ENCODE measurements at places on chromosomes 2 and 18. TPM values are rescaled to one million over a fixed set of nuclear protein-coding genes. Genes with fewer than 3 reads are reported as not detected.

- peak; percentile 80 for DNase-seq
These were observed 222.2 kb downstream of the C1D start for GRCh38 chr2:67840460-67841068.

GRCh38 chr2:237665713-237666143 lies 38.3 kb downstream of the LRRFIP1 start:
- DNase-seq = no peak

- DNase-seq = no peak
These were observed 40.7 kb upstream of the BBS5 start for GRCh38 chr2:169438466-169439072.

- DNase-seq = no peak
These were observed 19.3 kb upstream of the FZD7 start for GRCh38 chr2:202014318-202014717.

DNA sequence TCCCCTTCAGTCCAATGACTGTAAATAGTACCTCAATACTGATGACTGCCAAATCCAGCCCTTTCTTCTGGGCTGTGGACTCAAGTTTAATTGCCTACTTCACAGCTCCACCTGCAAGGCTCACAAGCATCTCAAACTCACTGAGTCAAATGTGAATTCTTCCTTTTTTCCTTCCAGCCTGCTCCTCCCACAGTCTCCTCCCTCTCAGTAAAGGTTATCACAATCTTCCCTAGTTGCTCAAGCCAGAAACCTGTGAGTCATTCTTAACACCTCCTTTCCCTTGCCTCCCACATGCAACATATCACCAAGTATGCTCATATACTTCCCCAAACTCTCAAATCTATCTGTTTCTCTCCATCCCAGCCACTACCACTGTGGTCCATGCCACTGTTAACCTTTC lies 3.7 kb upstream of the MFSD6 start:
- no peak for DNase-seq

- no peak for DNase-seq
These were observed 188.3 kb downstream of the FBXO15 start for GRCh38 chr18:73959352-73959751.

- DNase-seq = no peak
These were observed 67.9 kb downstream of the HNRNPLL start for GRCh38 chr2:38534746-38535403.

DNA sequence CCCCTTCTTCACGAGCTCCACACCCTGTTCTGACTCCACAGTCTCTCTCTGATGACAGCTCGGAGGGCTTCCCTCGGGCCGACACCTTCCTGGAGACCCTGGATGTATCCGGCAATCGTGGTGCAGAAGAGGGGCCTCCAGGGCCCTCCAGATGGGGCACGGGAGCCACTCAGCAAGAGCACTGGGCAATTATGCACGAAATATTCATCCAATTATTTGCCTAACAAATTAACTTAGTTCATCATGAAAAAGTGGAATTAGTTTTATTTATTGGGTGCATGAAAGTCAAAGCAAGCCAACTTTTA lies 277.3 kb upstream of the HDAC4 start:
- DNase-seq = no peak

DNA sequence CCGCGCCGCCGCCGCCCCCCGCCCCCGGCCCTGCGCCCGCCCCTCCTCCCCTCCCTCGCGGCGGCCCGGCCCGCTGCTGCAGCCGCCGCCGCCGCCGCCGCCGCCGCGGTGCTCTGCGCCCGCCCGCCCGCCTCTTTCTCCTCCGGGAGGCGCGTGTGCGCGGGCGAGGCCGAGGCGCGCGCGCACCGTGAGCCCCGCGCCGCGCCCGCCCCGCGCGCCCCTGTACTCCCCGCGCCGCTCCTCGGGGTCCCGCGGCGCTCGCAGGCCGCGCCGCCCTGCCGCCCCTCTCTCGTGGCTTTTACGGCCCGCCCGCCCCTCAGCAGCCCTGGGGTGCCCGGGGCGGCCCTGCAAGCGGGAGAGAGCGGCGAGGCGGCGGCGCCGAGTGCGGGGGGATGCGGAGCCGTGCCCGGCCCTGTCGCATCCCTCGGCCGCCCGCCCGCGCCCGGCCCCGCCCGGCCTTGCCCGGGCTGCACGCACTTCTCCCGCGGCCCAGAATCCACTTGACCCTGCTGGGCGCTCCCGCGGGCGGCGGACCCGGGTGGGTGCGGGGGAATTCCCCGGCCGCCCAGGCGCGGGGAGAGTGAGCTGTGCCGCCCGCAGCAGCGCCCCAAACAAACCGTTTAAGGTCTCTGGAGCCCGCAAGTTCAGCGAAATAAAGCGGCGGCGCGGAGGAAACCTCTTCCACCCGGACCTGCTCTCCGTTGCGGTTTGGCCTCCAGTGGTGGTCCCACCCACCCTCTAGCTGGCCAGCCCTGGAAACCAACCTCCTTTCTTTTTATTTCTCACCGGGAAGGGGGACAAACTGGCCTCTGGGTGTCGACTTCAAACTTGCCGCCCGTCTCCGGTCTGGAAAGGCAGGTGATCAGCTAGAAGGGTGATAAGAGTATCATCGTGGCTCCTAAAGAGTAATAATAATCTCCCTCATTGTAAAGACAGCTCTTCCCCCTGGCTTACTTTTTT lies 37.4 kb downstream of the AFF3 start:
- DNase-seq = no peak

DNA sequence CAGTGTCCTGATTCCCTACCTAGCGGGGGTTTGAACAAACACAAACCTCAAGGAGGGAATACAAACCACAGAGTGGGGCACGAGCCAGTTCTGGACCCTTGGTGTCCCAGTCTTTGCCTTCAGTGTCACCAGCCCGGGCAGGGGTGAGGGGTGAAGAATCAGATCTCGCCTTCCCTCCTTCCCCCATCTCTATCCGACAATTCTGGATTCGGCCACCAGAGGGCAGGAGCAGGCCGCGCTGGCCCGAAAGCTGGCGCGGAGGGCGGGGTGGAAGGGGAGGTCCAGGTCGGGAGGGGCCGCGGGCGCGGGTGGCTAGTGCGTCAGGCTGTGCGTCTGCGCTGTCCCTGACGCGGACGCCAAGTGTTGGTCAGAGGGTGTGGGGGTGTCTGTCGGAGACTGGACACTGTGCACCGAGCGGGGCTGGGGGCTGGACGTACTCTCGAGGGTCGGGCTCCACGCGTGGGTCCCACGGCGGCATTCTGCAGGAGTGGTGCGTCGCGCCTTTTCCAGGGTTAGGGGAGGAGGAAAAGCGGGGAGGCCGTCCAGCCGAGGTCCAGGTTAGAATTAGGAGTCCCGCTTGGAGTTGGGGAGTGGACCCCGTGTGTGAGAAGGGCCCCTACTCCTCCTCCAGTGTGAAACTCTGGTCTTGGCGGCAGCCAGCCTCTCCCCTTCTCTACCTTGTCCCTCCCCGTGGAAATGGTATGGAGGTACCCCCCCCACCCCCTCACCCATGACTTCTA lies 2.9 kb upstream of the CRYBA2 start:
- DNase-seq = peak; percentile 65

DNA sequence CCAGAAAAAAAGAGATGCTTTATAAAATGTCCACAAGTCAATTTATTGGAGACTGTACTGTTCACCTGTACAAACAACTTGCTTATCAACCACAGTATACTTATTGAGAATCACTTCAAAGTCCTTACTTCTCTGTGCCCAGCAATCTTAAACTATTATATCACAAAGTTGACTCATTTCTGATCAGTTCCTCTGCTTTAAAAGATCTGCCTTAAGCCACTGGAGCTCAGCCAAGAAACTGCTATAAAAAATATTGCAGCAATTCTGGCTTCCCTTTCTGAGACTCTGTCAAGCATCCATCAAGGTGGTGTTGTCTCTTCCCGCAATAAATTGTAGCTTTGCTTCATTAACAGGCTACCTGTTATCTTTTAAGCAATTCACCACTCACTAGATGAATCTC lies 375.2 kb upstream of the SPHKAP start:
- no peak for DNase-seq

DNA sequence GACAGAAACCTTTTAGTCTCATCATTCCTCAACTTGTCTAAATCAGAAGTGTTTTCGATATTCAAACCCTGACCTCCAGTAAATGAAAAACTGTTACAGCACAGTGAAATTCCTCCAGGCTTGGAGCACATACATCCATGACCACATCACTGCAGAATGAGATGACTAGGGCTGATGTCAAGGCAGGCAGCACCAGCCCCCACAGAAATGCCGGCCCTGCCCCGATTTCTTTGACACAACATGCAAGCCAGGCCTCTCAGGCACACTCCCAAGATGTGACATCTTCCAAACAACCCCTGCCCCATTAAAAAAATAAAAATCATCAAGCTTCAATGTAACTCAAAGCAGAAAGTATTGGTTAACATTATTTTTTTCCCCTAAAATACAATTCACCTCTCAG lies 103.3 kb downstream of the CTAGE1 start:
- no peak for DNase-seq

GRCh38 chr2:3325458-3326181 lies 52.0 kb downstream of the EIPR1 start:
- DNase-seq = no peak

DNA sequence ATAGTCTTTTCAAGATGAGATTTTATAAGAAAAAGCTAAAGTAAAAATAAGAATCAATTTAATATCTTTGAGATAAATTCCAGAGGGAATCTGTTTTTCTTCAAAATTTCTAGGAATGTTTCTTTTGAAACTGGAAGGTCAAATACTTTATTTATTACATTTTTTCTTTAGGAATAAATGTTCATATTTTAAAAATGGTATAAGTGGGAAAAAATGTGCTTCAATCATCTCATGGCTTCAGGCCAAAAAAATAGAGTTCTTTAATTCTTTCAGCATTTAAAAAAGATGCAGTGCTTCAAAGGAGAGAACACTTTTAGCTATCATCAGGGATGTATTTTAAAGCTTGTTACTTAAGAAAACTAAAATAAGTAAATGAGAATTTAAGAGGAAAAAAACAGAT lies 110.6 kb downstream of the NEB start:
- DNase-seq = no peak

CHRNG gene
- not detected for total RNA-seq

NPPC gene
- not detected for total RNA-seq

PARD3B gene
- 30.9 TPM for total RNA-seq

ANKRD62 gene
- total RNA-seq = not detected

FLACC1 gene
- 1.4 TPM for total RNA-seq

IL36G gene
- total RNA-seq = not detected

CEBPZOS gene
- 36.3 TPM for total RNA-seq

IL36A gene
- not detected for total RNA-seq

MFSD6 gene
- total RNA-seq = 4.5 TPM

All from endothelial cell of umbilical vein (primary cell).